ENCODE measurements at places on chromosomes 12 and 14.

DNA sequence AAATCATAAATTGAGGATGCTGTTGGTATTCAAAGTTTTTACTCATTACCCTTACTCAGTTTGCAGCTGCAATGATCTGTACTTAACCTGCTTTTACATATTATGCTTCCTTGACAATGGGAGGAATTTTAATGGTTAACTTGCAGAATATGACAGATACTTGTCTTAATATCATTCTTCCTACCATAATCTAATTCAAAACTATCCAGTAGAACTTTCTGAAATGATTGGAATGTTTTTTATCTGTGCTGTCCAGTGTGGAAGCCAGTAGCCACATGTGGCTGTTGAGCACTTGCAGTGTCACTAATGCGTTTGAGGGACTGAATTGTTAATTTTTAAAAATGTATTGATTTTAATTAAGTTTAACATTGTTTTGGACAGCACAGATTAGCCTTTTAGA, 23.5 kb downstream of the FGFR1OP2 start:
- no peak for DNase-seq

GRCh38 chr12:102618197-102618877, 138.0 kb upstream of the IGF1 start:
- no peak for DNase-seq

DNA sequence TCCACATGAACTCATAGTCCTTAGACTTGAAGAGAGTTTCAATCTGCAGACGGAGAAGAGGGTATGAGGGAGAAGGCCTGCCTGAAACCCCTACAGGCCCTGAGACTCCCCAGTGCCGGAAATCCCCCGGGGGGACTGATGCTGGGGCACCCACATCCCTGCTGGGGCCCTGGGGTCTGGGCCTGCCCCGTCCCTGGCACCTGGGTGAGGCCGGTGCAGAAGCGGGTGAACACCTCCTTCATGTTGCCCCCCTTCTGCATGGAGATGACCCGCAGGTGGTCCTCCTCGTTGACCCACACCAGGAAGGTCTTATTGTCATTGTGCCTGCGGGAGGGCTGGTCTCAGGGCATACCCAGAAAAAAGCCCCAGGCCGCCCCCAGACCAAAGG, 2.4 kb downstream of the CKB start:
- no peak for DNase-seq

DNA sequence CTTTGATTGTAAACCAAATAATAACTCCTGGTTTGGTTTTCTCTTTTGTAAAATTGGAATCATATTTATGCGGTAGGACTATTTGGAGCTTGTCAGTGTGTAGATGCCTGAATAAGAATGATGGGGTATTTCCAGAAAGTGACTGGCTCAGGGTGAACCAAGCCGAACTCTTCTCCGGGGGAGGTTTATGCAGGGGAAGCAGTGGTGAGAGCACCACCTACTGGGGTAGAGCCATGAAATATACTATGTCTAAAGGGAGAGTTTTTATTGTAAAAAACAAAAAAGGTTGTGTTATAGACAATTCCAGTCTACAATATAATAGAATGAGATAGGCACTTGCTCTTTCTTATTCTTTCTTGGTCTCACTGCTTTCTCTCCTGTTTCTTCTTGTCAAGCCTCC, 222.9 kb upstream of the SLC16A7 start:
- no peak for DNase-seq

DNA sequence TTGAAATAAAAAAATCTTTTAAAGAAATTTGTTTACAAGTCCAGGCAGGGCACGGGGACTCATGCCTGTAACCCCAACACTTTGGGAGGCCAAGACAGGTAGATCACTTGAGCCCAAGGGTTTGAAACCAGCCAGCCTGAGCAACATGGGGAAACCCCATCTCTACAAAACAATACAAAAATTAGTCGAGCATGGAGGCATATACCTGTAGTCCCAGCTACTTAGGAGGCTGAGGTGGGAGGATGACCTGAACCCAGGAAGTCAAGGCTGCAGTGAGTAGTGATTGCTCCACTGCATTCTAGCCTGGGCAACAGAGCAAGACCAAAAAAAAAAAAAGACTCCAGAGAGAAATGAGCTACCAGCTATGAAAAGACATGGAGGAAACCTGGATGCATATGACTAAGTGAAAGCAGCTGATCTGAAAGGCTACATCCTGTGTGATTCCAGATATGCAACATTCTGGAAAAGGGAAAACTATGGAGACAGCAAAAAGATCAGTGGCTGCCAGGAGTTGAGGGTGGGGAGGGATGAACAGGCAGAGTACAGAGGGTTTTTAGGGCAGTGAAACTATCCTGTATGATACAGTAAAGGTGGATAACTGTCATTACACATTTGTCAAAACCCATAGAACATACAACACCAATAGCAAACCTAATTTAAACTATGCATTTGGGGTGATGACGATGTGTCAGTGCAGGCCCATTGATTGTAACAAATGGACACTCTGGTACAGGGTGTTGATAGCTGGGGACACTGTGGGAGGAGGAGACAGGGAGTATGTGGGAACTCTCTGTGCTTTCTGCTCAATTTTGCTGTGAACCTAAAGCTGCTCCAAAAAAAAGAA, 59.9 kb downstream of the PRKAB1 start:
- no peak for DNase-seq

GRCh38 chr12:27973487-27973890, 956 bp upstream of the PTHLH start:
- no peak for DNase-seq

- DNase-seq = peak; percentile 38
These were observed at the start of gene C1QL4 for GRCh38 chr12:49336645-49337584. TSS of gene C1QL4 (minus strand) at chr12:49337188. CDS start at chr12:49336477, 711 bp downstream.

DNA sequence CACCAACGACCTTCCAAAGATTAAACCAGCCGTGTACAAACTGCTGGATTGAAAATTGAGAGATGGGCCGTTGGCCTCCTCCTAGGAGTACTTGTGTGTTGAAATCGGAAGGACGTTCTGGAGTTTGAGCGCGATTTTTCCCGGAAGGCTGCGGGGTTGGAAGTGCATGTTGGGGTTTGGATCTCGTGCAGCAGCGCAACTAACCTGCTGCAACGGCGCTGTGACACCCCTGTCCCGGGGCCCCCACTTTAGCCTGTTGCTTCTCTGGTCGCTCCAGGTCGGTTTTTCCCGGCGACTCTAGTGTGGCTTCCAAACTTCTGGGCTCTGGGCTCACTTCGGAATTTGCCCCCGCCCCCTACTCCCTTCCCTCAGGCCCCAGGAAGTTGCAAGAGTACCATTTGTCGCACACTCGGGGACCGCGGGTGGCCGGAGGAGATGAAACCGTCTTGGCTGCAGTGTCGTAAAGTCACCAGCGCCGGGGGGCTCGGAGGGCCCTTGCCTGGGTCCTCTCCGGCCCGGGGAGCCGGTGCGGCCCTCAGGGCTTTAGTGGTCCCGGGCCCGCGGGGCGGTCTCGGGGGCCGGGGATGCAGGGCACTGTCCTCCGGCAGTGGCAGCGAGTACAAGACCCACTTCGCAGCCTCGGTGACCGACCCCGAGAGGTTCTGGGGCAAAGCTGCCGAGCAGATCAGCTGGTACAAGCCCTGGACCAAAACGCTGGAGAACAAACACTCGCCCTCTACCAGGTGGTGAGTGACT, at the start of gene ACSS3:
TSS of gene ACSS3 (plus strand) at position 394 of the 756 bp plus-strand sequence. CDS start at position 436, 42 bp downstream.
- peak; percentile 15 for DNase-seq

DNA sequence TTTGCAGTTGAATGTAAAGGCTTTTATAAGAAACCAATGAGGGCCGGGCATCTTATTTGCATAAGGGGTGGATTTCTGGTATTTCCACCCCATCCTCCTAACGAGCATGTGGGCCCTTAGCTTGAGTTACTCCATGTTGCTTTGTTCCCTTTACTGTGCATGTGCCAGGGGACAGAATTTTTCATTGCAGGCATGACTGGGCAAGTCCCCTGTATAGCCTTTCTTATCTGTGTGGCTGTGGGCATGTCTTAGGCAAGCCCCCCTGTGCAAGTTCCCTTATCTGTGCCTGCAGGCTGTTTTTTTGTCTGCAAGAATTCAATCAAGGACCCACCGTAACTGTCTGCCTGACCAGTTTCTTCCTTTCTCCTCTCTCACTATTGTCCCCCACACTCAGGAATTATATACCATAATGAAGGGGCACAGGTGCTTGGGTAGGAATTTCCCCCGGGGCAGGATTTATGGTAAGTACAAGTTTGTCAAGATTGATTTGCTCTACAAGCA, 152.2 kb upstream of the CNOT2 start:
- DNase-seq = no peak

DNA sequence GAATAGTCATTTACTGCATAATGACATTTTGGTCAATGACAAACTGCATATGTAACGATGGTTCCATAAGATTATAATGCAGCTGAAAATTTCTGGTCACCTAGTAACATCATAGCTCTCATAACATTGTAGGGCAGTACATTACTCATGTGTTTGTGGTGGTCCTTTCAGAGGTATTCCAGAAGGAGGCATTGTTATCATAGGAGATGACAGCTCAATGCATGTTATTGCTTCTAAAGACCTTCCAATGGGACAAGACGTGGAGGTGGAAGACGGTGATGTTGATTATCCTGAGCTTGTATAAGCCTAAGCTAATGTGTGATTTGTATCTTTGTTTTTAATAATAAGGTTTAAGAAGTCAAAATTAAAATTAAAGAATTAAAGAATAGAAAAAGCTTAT, 43.8 kb upstream of the TSPAN11 start:
- DNase-seq = peak; percentile 4

DNA sequence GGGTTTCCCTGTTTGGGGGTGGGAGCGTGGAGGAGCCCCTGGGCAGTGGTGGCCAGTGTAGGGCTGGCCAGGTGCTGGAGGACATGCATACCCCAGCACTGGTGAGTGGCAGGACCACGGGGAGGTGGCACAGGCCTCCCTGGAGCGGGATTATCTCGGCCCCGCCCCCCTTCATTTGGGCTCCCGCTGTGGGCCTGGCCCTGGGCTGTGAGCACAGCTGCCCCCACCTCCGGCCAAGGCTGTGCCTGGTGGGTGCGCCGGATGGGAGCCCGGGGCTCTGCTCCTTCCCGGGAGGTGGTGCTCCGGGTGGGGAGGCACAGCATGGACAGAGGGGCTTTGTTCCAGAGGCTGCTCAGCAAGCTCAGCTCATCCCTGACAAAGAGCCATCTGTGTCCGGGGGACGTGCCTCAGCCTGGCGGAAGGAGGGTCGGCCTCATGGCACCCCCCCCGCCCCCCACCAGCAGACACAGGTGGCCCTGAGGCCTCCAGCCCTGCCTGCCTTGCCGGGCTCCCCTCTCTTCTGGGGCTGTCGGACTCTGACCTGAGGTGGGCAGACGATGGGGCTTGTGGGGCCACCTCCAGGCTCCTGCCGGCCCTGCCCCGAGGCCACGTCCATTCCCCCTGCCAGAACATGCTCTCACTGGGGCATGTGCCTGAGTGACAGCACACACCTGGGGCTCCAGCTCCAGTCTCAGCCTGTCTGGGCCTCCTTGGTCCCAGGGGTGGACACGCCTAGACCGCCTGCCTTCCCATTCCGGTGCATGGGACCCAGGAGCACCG, 8.4 kb downstream of the TEDC1 start:
- DNase-seq = no peak

- no peak for DNase-seq
These were observed 42.4 kb upstream of the IGF1 start for GRCh38 chr12:102522768-102523167.

GRCh38 chr14:99321955-99322730, 50.1 kb upstream of the BCL11B start:
- no peak for DNase-seq

- DNase-seq = no peak
These were observed 88.5 kb downstream of the GXYLT1 start for GRCh38 chr12:42056130-42056529.

DNA sequence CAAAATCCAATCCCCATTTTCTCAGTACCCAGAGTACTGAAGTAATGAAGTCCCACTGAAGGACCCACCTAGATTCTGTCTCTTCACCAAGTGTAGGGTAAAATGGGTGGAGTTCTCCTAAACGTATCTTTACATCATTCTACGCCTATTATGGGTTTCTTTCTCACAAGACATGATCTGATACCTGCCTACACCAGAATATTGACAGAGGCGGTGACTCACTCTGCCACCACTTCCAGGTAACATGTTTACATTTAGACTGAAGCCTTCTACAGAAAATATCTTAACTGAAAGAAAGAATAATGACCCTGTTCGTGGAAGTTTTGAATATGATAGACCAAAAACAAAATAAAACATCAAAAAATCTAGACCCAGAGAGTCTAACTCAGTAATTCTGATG, 89.8 kb downstream of the BTG1 start:
- DNase-seq = no peak

- no peak for DNase-seq
These were observed 87.8 kb upstream of the ATXN7L3B start for GRCh38 chr12:74449872-74450271.

GRCh38 chr12:93877446-93877845, 200.3 kb downstream of the CRADD start:
- DNase-seq = no peak

- peak; percentile 74 for DNase-seq
These were observed 211.8 kb downstream of the PPM1H start for GRCh38 chr12:62722971-62723680.

DNA sequence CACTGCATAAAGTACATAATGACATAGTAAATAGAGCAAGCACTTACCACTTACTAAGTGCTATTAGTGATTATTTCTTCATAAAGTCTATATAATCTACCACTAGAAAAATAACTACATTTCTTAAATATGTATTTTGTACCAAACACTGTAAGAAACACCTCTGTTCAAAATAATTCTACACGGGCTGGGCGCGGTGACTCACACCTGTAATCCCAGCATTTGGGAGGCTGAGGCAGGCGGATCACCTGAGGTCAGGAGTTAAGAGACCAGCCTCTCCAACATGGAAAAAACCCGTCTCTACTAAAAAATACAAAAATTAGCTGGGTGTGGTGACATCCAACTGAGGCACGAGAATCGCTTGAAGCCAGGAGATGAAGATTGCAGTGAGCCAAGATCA, 38.9 kb downstream of the ATG2B start:
- no peak for DNase-seq

DNA sequence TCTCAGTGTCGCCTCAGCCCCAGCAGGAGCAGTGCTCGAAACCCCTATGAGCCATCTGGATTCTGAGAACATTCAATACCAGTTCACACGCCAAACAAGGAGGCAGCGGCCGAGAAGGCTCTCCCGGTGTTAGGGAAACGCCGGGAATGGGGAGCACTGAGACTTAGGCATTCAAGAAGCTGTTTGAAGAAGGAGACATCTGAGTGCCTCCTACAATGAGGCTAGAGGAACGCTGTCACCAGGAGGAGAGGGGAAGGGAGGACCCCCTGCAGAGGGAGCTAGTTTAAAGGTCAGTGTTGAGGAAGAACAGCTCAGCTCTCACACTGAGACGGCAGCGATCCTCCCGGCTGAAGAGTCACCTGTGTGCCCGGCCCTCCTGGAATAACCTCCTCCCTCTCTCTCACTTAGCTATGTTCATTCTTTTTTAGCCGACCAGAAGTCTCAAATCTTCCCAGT, 69.9 kb downstream of the SERPINA3 start:
- no peak for DNase-seq

- DNase-seq = no peak
These were observed 54.2 kb downstream of the CKAP4 start for GRCh38 chr12:106193394-106194215.

Data from NCI-H345 (cell line).